T-helper 17 cell (primary cell): ENCODE measurements at places on chromosomes 12 and 14. TPM values are rescaled to one million over a fixed set of nuclear protein-coding genes. Genes with fewer than 3 reads are reported as not detected.

The ADGRD1 gene
- total RNA-seq = not detected

The TMEM117 gene
- total RNA-seq = 6.5 TPM

GRCh38 chr14:24042746-24043145, 9.1 kb upstream of the CARMIL3 start:
- no peak for DNase-seq
- no peak overlapping the region for H3K4me3 ChIP-seq

The E2F7 gene
- 0.42 TPM for total RNA-seq

The KCNK10 gene
- not detected for total RNA-seq

- DNase-seq = no peak
- H3K36me3 ChIP-seq = peaks cover 2% of the 10 kb centered on the region
Observed at GRCh38 chr12:27208414-27208750, 35.7 kb upstream of the STK38L start.

The CLEC2A gene
- not detected for total RNA-seq

DNA sequence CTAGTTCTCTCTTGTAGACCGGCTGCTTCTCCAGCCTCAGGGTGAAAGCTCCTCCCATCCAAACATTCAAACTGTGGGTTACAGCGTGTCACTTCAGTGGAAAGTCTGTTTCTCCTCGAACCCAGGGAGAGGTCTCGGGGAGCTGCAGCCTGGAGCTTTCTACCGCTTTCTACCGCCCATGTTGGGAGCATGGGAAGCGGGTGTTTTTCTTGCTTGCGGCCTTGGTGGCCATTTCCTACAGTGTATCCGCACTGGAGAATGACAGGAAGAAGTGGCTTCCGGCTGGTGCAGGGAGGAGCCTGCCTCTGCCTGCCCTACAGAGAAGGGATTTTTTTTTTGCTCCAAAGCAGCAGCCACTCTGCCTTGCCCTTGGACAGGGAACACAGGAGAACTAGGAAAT, 21.2 kb downstream of the ZFP36L1 start:
- H3K27ac ChIP-seq = peak overlapping the region; percentile 88
- no peaks in the 10 kb centered on the region for H3K27me3 ChIP-seq
- H3K4me1 ChIP-seq = peaks cover 37% of the 10 kb centered on the region
- H3K36me3 ChIP-seq = no peaks in the 10 kb centered on the region

DNA sequence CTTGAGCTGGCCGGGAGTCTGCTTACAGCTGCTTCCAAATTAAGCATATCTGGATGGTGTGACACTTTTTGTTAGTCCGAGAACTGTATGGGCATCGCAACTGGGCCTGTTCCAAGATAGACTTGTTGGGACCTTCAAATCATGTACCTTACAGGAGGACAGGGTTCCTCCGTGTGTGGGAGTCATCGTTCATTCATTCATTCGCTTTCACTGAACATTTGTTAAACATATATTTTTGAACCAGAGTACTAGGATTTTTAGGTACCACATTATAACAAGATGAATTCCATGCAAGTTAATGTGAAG, 387 bp upstream of the IPO8 start:
- DNase-seq = no peak
- peaks cover 31% of the 10 kb centered on the region for H3K4me1 ChIP-seq
- no peaks in the 10 kb centered on the region for H3K27me3 ChIP-seq
- peak overlapping the region; percentile 99 for H3K4me3 ChIP-seq
- peaks cover 6% of the 10 kb centered on the region for H3K36me3 ChIP-seq

The SALL2 gene
- total RNA-seq = 1.9 TPM

GRCh38 chr12:15563663-15564062, 225.5 kb downstream of the EPS8 start:
- H3K27ac ChIP-seq = peak overlapping the region; percentile 96
- H3K4me3 ChIP-seq = peak overlapping the region; percentile 86
- H3K36me3 ChIP-seq = peaks cover 3% of the 10 kb centered on the region
- DNase-seq = no peak

The PRB2 gene
- not detected for total RNA-seq

GRCh38 chr12:130764073-130764472, 48.0 kb upstream of the RIMBP2 start:
- H3K4me1 ChIP-seq = no peaks in the 10 kb centered on the region
- H3K4me3 ChIP-seq = no peak overlapping the region
- H3K27me3 ChIP-seq = no peaks in the 10 kb centered on the region
- no peak for DNase-seq
- H3K36me3 ChIP-seq = no peaks in the 10 kb centered on the region

The GYS2 gene
- not detected for total RNA-seq

The CMA1 gene
- not detected for total RNA-seq

- H3K4me3 ChIP-seq = no peak overlapping the region
- peaks cover 2% of the 10 kb centered on the region for H3K36me3 ChIP-seq
- H3K27ac ChIP-seq = no peak overlapping the region
- peaks cover 33% of the 10 kb centered on the region for H3K4me1 ChIP-seq
- no peak for DNase-seq
- H3K27me3 ChIP-seq = peaks cover 16% of the 10 kb centered on the region
Observed at GRCh38 chr14:61574514-61574807, 120.9 kb upstream of the HIF1A start.

DNA sequence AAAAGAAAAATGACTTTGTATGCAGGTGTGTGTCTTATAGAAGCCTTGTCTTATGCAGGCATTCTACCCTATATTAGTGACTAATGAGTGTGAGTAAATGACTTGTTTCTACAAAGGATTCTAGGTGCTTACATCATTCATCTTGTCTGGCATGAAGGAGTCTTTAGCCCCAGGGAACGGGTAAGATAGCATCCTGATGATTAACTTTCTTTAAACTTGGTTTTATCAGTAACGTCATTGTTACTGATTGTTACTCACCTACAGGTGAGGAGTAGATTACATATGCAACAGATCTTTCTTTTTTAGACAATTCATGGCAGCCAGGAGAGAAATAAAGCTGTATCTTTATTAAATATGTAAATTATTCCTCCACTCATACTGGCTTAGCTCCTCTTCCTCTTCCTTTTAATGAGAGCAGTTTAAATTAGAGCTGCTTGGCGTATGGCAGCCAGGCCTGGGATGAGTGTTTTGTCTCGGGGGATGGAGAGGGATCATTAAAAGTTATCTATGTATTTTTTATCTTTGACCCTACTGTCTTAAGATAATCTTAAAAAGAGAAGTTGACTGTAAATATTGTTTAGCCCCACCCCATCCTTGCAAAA, 57.2 kb upstream of the ATP2A2 start:
- H3K36me3 ChIP-seq = peaks cover 2% of the 10 kb centered on the region
- peaks cover 24% of the 10 kb centered on the region for H3K27me3 ChIP-seq
- no peak for DNase-seq
- H3K4me3 ChIP-seq = no peak overlapping the region
- H3K27ac ChIP-seq = no peak overlapping the region

DNA sequence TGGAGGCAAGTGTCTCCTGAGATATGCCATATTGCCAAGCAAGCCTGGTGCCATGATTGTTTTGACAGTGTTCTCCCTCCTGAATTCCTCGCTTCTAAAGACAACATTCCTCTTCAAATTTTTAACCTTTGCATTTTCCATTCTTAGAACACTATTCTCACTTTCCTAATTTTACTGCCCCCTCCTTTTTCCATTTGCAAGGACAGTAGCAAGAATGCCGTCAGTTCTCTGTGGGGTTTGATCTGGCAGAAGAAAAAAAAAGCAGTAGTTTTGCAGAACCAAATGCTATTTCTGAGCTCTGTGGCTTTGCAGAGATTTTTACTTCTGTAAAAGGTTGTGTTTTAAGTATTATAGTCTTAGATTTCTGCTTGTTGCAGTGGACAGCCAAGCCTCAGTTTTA, 295.2 kb downstream of the NUAK1 start:
- no peak overlapping the region for H3K27ac ChIP-seq
- no peak for DNase-seq
- H3K4me3 ChIP-seq = no peak overlapping the region
- H3K36me3 ChIP-seq = no peaks in the 10 kb centered on the region

The BRF1 gene
- total RNA-seq = 62.6 TPM

DNA sequence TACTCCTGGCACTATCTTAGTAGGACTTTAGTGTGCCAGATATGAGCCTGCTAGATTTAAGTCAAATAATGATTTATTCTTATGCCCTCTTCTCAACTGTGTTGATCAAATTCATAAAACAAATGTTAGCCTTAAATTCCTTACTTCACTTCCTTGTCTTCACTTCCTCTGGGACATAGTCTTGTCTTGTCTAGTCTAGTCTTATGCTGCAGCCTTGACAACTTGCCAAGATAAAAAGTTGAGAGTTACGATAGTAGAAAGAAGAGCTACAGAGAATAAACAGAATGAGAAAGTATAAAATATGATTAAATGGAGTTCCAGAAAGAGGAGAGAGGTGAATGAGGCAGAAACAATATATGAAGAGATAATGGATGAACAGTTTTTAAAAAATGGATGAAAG, 378.1 kb downstream of the DAD1 start:
- no peak for DNase-seq
- no peak overlapping the region for H3K27ac ChIP-seq
- no peaks in the 10 kb centered on the region for H3K27me3 ChIP-seq
- H3K36me3 ChIP-seq = no peaks in the 10 kb centered on the region
- H3K4me3 ChIP-seq = no peak overlapping the region

The MMP17 gene
- total RNA-seq = 2.5 TPM

DNA sequence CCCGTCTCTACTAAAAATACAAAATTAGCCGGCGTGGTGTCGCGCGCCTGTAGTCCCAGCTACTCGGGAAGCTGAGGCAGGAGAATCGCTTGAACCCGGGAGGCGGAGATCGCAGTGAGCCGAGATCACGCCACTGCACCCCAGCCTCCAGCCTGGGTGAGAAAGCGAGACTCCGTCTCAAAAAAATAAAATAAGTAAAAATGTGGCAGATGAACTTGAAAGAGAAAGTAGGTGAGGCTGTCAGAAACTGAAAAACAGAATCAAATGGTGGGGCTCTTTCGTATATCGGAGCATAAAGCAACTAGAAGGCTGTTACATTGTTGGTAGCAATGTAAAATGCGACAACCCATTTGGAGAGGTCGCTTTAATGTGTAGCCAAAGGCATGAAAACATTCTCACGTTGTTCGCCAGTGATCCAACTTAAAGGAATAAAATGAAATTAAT, 767 bp upstream of the CCNT1 start:
- H3K27me3 ChIP-seq = no peaks in the 10 kb centered on the region
- H3K4me1 ChIP-seq = peaks cover 28% of the 10 kb centered on the region
- DNase-seq = no peak
- no peaks in the 10 kb centered on the region for H3K36me3 ChIP-seq
- H3K4me3 ChIP-seq = peak overlapping the region; percentile 85
- H3K27ac ChIP-seq = peak overlapping the region; percentile 100
